ENCODE measurements at places on chromosomes 11 and 22.
A peak's percentile ranks its signal among the peaks of the same experiment; 100 is the strongest.

DNA sequence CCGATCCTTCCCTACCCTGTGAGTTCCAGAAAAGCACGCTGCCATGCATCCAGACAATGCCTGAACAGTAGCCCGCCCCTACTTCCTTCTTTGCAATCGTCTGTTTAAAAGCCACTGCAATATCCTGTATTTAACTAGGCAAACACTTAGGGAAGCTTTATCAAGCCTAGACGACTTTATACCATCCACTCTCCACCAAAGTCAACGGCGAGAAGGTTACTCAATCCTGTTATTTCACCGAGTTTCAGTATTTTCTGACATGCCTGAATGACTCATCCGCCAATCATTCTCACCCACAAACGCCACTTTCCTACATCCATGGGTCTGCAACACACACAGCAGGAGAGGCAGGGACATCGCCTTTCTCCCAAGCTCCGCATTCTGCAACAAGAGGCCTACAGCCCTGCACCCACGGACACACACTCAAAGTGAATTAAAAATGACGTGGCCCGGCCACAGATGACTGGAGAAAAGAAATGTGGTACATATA lies 9.3 kb downstream of the CELSR1 start:
- DNase-seq: peak; percentile 36

- peak; percentile 12 for DNase-seq
These were observed 53.3 kb upstream of the PTPN5 start for GRCh38 chr11:18844753-18845367.

- no peak for DNase-seq
These were observed 800.9 kb upstream of the TENM4 start for GRCh38 chr11:80241766-80242165.

GRCh38 chr22:44765571-44766285 lies 13.4 kb downstream of the ARHGAP8 start:
- no peak for DNase-seq

DNA sequence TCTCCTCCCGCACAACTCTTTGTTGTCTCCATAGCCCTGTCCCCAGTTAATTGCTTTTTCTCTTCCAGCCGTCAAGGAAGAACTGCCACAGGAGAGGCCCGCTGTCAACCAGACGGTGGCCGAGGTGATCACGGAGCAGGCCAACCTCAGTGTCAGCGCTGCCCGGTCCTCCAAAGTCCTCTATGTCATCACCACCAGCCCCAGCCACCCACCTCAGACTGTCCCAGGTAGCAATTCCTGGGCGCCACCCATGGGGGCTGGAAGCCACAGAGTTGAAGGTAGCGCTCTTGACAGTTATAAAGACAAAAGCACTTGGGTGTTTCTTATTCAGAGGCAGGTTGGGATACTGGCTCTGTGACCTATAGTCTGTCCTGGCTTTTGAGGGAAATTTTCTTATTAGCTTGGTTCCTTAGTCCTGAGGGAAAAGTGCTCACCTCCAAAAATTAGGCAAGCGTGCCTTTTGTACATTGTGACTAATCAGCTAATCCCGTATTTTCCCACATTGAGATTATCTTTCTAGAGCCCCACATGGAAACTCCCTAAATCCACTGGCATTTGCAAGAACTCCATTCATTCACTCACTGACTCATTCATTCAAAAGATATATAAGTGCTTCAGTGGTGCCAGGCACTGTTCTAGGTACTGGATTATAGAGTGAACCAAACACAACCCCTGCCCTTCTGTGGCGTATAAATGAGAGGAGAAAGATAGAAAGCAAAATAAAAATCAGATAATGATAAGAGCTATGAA lies 65.9 kb downstream of the KREMEN1 start:
- DNase-seq: no peak

GRCh38 chr11:4105916-4106315 lies 11.3 kb downstream of the RRM1 start:
- no peak for DNase-seq

GRCh38 chr11:10942620-10943019 lies 84.8 kb upstream of the ZBED5 start:
- peak; percentile 25 for DNase-seq

Data from fibroblast of upper back skin (primary cell).